Foreskin keratinocyte (primary cell): ENCODE measurements at places on chromosomes 13 and 19.

DNA sequence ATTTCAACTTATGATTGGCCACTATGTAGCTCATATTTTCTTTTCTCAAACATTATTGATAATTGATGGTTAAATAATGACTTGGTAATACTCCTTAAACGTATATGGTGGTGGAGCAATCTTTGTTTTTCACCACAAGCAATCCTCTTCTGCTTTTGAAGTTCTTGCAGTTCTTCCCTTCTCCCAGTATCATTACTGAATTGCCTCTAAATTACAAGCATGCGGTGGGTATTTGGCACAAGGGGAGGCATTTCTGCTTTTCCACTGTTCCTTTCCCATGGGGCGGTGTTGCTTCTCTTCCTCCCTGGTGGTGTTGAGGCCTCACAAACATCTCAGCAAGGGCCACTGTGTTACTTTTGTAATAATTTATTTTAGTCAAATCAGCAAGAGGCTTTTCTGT lies 234.4 kb upstream of the RXFP2 start:
- DNase-seq: no peak

GRCh38 chr19:12521996-12522395 lies 29.3 kb downstream of the ZNF564 start:
- DNase-seq: no peak

- no peak for DNase-seq
These were observed 74.4 kb upstream of the ZNF599 start for GRCh38 chr19:34847393-34847792.

- no peak for DNase-seq
These were observed 2.0 kb downstream of the FBL start for GRCh38 chr19:39843919-39844793.

DNA sequence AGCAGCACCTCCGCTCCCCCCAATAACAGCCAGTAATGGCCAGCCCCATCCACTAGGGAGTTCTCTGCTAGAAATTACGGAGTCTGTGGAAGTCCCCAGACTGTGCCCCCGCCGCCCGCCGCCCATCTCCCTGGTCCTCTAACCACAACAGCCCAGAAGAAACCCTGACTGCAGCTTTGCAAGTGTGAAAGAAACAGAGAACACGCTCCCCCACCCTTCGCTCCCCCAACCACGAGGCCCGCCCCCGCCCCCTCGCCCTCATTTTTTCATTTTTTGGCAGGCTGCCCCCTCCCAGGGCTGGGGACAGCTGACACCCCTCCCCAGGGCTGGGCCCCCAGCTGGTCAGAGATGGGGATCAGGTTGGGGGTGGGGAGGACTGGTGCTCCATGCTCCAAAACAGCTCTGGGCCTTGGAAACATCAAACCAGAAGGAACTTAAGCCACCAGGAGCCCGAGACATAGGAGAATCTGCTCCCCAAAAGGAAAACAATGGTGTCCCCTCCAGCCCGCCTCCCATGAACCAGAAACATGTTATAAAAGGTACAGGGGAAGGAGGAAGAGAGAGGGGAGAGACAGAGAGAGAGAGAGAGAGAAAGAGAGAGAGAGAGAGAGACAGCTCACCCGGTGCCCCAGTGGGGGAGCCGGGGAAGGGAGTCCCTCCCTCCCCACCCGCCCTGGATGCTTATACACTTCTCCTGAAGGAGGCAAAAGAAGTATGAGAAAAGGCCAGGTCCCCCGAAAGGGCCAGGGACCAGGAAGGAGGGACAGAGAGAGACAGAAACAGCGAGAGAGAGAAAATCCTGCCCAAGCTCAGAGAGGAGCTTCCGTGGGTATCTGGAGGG lies 29.8 kb upstream of the ASF1B start:
- DNase-seq: no peak

DNA sequence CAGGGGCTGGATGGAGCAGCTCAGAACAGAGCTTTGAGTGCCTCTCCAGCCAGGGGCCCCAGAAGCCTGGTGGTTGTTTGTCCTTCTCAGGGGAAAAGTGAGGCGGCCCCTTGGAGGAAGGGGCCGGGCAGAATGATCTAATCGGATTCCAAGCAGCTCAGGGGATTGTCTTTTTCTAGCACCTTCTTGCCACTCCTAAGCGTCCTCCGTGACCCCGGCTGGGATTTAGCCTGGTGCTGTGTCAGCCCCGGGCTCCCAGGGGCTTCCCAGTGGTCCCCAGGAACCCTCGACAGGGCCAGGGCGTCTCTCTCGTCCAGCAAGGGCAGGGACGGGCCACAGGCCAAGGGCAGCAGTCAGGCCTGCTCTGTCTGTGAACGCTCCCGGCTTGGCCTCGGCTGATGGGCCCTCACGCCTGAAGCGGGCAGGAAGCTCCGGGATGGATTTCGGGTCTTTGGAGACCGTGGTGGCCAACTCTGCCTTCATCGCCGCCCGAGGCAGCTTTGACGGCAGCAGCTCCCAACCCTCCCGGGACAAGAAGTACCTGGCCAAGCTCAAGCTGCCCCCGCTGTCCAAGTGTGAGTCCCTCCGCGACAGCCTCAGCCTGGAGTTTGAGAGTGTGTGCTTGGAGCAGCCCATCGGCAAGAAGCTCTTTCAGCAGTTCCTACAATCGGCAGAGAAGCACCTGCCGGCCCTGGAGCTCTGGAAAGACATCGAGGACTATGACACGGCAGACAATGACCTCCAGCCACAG lies at the start of gene GRK1:
GRK1 (plus strand) TSS at position 269 of the 751 bp plus-strand sequence; CDS start at position 437, 168 bp downstream.
- no peak for DNase-seq

GRCh38 chr13:107370015-107370785 lies 802.3 kb upstream of the ARGLU1 start:
- peak; percentile 29 for DNase-seq

DNA sequence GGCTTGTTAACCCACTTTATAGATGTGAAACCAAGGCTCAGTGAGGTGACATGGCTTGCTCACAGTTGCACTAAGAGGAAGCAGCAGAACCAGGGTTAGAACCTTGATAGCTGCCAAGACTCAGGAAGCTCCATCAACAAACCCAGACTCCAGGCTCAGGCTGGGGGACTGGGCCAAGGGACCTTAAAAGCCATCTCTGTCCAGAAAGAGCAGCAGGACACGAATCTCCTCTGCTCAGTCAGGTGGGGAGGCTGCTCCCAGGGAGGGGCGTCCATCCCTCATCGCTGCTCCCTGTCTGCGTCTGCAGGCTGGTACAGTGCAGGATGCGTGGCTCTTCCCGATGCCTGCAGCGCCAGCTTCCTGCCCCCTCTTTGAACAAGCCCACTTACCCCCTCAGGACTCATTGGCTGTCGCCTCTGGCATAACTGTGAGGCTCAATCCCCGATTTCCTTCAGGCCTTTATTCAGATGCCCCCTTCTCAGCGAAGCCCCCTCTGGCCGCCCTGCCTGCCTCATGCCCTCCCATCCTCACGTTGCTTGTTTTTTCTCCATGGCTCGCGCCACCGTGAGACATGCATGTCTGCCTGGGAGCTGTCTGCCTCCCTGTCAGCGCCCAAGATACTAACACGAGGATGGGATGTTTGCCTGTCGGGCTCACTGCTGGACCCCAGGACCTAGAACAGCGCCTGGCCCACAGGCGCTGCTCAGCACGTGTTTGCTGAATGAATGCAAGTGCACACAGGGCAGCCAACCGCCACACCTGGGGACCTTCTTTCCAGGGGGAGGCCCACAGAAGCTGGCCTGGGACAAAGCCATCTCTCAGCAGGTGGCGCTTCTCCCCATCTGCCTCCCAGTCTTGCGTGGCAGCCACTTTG lies 21.5 kb downstream of the AKT2 start:
- no peak for DNase-seq

GRCh38 chr13:48000559-48001113 lies 437 bp downstream of the SUCLA2 start:
- DNase-seq: no peak

DNA sequence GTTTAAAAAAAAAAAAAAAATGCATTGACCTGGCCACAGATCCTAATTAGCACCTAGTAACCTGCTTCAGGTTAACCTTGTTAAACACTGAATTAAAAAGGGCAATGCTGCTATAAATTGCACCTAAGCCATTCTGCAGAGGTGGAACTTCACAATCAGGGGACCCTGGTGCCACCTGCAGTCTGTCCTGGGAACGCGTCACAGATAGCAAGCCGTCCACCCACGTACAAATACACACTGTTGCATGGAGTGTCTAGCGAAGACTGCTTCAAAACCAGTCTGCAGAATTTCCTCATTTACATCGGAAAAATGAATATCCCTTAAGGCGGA lies 169.3 kb downstream of the COL4A1 start:
- no peak for DNase-seq

DNA sequence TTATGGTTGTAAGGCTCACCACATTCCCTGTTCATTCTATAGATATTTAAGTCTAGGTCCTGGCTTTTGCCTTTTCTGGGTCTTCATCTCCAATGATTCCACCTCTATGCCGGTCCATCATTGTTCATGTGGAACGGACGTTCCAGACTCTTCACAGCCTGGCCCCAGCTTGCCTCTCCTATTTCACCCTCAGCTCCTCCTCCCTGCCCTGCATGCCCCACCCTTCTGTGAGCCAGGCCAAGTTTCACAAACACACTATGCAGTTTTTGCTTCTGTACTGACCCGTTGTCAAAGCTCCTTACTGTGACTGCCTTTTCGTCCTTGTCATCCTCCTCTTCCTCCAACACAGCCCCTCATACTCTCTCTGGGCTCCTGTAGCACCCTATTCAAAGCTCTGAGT lies 31.3 kb downstream of the TEX26 start:
- peak; percentile 22 for DNase-seq

DNA sequence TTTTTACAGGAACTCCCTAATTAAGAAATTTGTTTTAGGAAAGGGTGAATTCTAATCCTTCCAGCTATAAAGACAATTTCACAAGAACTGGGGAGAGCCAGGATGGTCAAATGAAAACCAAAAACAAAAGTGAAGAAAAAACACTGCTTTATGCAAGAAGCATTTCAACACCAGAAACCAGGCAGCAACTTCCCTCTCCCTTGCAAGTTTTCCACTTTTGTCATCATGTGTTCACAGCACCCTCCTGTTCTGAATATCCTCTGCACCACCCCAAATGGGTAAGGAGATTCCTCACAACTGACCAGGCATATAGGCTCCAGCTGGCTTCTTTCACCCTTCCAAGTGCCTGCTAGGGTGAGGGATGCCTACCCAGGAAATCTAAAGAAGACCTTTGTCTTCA lies 328.1 kb downstream of the TBC1D4 start:
- DNase-seq: no peak

GRCh38 chr13:101783554-101783953 lies 331.1 kb downstream of the ITGBL1 start:
- no peak for DNase-seq
